ENCODE measurements at places on chromosomes 16 and 17.
A peak's percentile ranks its signal among the peaks of the same experiment; 100 is the strongest.

GRCh38 chr16:66953462-66954096 lies 7.5 kb upstream of the CES3 start:
- DNase-seq, result no peak

GRCh38 chr17:27496005-27496404 lies 39.8 kb downstream of the KSR1 start:
- no peak for DNase-seq

DNA sequence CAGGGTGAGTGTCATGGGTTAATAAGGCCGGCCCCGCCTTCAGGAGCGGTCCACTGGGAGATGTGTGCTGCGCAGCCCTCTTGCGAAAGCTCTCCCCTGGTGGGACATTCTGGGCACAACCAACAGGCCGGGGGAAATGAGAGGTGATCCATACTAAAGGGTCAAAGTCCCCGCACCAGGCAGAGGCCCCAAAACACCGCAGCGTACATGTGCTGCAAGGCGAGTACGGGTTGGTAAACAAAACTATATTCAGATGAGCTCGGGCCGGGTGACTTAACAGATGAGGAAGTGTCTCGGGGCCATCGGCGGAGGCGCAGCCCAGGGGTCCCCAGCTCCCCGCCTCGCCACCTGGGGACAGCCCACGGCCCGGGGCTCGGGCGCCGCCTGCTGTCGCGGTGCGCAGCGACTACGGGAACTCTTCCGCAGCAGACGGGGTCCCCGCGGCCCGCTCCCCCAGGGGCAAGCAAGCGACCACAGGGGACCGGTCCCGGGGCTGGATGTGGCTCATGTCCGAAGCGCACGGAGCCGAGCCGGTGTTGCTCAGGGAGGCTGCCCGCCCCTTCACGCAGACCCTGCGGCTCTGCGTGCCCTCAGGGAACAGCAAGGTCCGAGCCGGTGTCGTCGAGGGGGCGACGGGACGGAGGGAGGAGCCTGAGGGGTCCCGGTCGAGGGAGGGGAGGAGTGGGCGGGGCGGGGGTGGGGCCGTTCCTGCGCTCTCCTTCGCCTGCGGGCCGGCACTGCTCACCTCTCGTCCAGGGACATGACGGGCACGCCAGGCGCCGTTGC lies at the start of gene RAB37:
RAB37 (plus strand) TSS at position 744 of the 786 bp plus-strand sequence; CDS start at position 761, 17 bp downstream.
- peak; percentile 40 for DNase-seq

DNA sequence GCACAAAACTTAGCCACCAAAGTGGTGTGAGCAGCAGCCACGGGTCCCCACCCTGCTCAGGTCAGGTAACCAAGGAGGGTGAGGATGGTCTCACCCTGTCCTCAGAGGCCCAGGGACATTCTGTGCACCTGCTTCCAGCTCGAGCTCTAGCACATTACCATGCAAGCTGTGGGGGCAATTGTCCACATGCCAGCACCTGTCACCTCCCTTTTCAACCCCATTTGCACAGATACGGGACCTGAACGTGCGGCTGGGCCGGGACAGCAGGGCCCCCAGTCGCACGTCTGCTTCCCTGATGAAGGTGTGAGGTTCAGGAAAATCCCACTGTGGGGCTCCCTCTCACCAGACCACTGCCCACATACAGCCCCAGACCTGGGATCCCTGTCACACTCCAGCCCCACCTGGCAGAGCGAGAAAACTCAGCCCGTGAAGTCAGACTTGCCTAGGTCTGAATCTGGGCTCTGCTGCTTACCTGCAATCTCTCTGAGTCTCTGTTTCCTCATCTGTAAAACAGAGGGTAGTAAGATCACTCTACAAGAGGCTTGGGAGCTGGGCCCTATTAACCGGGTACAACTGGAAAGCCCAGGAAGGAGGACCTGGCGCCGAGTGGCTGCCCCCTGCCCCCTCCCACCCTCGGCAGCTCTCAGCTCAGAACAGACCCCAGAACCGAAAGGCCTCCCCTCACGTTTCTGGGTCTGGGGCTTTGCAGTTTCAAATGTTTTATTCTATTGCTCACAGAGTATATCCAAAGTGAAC lies 7.9 kb downstream of the WFIKKN2 start:
- no peak for DNase-seq

DNA sequence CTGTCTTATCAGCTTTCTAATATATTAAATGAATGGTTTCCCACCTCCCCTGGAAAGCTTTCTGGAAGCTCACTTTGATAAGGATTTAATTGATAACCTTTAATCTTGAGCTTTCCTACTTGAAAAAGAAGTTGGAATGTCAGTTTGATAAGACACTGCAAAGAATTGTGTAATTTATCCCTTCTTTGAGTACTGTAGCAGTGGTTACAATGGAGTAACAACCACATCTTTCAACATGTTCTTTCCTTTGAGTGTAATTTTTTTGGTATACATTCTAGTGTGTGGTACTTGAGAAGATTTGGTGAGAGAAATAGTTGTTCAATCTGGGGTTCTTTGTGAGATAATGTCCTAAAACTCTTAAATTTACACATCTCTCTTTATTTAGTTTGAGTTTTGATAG lies 43.4 kb downstream of the CPD start:
- DNase-seq, result no peak

DNA sequence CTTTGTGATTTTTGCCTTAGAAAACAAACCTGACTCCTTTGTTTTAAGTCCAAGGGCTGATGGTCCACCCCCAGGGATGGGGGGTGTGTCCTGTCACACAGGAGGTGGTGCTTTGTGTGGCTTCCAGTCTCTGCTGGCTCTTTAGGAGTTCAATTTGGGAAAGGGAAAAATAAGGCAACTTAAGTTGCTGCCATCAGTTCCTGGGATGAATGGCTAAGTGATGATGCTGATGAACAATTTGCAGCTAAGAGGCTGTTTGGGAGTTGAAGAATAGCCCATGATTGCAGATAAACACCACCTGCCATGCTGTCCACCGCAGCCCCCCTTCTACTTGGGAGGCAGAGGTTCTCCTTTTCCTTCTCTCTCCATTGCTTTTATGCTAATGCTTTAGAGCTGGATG lies 40.2 kb downstream of the ARL4D start:
- DNase-seq, result no peak

DNA sequence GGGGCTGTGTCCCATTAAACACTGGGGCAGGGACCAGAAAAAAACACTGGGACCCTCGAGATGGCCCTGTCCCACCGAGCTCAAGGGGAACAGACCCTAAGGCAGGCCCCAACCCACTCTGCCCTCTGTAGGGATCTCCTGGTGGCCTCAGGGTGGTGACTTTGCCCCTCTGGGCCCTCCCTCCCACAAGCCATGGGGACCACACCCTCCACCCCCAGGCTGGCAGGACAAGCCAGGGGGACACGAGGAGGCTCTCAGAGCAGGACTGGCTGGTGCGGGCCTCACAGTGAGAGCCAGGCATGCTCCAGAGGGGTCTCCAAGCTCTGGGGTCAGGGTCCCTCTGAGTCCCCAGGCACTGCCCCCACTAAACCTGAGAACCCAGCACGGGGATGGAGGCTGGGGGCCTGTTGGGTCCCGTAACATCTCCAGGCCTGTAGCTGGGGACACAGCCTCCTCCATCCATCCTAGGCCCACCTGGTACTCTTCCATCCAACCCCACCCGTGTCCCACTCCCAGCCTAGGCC lies 14.5 kb upstream of the SRRM2 start:
- DNase-seq, result no peak

- no peak for DNase-seq
Measured at GRCh38 chr17:41734139-41734948, at the start of gene HAP1. TSS of gene HAP1 (minus strand) at chr17:41734643. CDS start at chr17:41734634, 9 bp downstream.

DNA sequence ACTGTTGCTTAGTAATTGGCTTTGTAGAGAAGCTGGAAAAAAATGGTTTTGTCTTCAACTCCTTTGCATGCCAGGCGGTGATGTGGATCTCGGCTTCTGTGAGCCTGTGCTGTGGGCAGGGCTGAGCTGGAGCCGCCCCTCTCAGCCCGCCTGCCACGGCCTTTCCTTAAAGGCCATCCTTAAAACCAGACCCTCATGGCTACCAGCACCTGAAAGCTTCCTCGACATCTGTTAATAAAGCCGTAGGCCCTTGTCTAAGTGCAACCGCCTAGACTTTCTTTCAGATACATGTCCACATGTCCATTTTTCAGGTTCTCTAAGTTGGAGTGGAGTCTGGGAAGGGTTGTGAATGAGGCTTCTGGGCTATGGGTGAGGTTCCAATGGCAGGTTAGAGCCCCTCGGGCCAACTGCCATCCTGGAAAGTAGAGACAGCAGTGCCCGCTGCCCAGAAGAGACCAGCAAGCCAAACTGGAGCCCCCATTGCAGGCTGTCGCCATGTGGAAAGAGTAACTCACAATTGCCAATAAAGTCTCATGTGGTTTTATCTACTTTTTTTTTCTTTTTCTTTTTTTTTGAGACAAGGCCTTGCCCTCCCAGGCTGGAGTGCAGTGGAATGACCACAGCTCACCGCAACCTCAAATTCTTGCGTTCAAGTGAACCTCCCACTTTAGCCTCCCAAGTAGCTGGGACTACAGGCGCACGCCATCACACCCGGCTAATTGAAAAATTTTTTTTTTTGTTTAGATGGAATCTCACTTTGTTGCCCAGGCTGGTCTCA lies 6.2 kb upstream of the TMEM235 start:
- DNase-seq, result no peak

DNA sequence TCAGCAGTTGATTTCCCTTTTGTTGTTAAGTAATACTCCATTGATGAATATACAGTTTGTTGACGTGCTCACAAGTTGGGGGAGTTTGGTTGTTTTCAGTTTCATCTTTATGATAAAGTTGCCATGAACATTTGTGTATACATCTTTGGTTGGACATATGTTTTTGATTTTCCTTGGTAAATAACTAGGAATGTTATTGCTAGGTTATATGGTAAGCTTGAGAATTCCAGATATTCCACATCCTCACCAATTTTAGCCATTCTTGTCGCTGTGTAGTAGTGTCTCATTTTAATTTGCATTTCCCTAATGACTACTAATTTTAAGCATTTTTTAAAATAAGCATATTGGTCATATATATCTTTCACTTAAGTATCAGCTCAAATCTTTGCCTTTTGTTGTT lies 55.0 kb upstream of the RASL10B start:
- no peak for DNase-seq

DNA sequence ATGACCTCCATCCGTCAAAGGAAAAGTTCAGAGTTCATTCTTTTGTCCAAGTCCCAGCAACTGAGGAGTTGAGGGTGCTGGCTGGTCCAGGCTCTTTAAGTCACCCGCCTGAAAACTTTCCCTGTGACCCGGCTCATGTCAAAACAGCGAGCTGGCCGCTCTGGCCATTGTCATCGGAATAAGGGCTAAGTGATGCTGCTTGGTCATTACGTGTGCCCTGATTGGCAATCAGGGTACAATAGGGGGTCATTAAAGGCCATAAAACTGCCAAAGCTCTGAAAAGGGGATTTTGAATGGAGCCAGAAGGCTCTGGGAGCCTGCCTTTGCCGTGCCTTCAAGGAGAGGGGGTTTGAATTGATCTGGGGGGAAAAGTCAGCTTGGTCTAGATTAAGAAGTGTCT lies 88.5 kb upstream of the IRX3 start:
- DNase-seq, result no peak

- DNase-seq, result no peak
Measured at GRCh38 chr17:48310748-48311213, 119.2 kb downstream of the SKAP1 start.

GRCh38 chr17:76500747-76501017 lies 541 bp downstream of the RHBDF2 start:
- DNase-seq, result no peak

GRCh38 chr16:5323284-5324141 lies 225.9 kb upstream of the EEF2KMT start:
- no peak for DNase-seq

DNA sequence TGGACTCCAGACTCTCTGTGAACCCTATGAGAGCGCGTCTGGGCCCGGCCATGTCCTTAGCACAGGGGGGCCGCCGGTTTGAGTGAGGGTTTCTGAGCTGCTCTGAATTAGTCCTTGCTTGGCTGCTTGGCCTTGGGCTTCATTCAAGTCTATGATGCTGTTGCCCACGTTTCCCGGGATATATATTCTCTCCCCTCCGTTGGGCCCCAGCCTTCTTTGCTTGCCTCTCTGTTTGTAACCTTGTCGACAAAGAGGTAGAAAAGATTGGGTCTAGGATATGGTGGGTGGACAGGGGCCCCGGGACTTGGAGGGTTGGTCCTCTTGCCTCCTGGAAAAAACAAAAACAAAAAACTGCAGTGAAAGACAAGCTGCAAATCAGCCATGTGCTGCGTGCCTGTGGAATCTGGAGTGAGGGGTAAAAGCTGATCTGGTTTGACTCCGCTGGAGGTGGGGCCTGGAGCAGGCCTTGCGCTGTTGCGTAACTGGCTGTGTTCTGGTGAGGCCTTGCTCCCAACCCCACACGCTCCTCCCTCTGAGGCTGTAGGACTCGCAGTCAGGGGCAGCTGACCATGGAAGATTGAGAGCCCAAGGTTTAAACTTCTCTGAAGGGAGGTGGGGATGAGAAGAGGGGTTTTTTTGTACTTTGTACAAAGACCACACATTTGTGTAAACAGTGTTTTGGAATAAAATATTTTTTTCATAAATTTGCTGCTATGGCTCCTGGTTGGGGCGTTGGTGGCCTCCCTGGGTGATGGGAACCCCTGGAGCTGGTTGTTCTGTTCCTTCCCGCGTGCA lies 23.1 kb downstream of the STAT5A start:
- DNase-seq, result no peak

DNA sequence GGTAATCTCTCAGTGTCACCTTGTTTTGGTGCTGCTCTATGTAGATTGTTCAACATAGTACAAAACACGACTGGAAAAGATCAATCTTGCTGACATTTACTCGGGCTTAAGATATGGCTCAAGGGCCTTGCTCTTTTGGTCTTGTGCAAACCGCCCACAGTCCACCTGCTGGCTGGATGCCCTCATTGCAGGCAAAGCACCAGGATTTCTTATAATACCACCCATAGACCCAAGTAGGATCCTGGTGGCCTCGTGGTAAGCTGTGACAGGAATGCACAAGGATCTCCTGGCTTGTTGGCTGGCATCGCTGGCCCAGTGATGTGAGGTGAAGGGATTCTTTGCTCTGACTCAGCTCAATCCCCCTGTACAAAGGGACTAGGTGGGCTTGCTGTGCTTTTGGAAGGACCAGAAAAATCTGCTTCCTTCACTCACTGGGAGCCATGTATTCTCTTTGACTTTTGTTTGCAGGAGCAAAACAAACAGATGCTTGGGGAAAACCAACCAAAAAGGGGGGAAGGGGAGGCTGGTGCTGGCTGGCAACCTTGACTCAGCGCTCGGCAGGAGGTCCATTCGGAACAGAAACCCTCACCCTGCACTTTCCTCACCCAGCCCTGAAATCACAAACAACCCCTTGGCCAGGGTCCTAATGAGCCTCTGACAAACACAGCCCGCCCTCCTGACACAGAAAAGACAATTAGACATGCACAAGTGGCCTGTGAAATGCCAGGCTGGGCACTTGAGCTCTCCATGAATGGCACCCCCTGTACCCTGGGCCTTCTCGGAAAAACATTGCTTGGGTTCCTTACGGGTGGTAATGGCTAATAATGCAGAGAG lies 36.6 kb upstream of the MED9 start:
- DNase-seq, result peak; percentile 74

DNA sequence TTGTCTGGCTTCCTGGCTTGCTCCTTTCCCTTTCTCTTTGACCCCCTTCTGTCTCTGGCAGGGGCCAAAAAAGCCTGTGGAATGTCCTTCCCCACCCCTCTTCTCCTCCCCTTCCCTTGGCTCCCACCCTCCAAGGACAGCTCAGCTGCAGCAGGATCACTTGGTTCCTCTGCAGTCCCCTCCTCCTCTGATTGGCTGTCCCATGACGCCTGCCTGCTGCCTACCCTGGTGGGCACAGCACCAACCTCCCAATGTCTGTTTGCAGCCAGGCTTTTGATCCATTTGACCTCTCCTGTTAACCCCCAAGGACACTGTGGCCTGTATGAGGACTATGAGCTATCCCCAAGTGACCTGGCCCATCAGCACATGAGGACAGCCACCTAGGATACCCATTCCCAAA lies 14.8 kb upstream of the MTMR4 start:
- DNase-seq, result no peak

All from CD4-positive, alpha-beta T cell treated with Interleukin-6 at 100 ng/mL for 8 hours (primary cell).